ENCODE measurements at places on chromosomes 3 and 15.

GRCh38 chr3:23396746-23397145 is 193.6 kb downstream of the UBE2E2 start:
- peak; percentile 62 for DNase-seq

GRCh38 chr3:44468572-44469520 is 8.6 kb downstream of the ZNF445 start:
- DNase-seq, result peak; percentile 27

DNA sequence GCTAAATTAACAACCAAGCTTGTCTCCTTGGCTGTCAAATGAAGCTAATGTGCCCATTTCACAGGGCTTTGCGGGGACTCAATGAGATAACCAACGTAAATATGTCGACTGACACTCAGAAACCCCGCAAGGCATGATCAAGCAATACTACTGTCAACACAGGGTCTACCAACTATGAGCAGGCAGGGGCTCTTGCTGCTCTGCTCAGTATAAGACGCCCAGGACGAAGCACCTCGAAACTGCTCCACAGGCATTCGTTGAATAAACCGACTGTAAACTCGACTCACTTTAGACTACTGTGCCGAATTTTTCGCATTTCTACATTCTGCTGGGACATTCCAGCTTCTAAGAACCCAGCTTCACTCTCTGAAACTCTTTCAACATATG is 55.0 kb downstream of the FEZF2 start:
- DNase-seq, result no peak

DNA sequence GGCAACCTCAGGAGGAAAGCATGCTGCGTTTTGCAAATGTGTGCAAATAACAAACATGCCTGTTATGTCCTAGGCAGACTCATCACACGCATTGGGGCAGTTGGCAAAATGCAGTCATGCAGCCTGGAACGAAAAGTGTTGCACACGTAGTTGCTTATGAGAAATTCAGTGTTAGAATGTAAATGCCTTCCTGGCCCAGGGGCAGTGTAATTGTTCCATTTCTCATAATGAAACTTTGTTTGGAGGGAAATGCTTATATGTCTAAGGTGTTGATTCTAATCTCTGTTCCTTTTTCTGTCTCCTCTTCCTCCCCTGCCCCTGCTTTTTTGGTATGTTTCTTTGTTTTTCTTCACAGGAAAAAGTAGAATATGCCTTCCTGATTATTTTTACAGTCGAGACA is 156.0 kb downstream of the CACNA1D start:
- DNase-seq, result no peak

DNA sequence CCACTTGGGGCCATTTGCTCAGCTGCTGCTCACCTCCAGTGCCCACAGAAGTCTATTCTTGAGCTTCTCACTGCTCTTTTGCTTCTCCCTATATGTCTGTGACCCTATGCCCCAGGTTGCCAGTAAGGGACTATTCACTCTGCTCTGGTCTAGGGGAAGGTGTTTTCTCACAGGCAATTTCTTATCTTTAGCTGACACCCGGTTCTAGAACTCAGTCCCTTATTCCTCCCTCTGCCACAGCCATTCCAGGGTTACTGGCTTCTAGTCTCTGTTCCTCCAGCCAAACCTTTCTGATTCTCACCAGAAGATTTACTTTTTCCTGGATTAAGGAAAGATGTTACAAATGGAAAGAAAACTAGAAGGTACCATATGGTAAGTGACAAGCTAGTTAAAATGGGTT is 574.0 kb downstream of the NTRK3 start:
- DNase-seq, result no peak

GRCh38 chr3:77931255-77932009 is 891.5 kb downstream of the ROBO2 start:
- DNase-seq, result no peak

DNA sequence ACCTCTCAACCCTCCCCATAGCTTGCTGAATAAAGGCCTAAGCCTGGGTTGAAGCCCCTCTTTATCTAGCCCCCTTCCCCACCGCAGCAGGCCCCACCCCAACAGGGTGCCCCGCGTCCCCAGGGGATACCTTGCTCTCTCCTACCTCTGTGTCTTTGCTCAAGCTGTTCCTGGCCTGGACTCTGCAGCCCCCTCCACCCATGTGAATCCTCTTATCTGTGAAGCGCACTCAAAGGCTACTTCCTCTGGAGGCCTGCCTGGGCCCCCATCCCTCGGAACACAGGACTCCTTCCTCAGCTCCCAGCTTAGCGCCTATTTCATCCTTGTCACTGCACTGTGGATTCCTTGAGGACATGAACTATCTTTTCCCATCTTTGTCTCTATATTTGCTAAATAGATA is 61.4 kb upstream of the HERC1 start:
- no peak for DNase-seq

GRCh38 chr3:161107311-161107710 is 2.2 kb upstream of the B3GALNT1 start:
- DNase-seq, result no peak

DNA sequence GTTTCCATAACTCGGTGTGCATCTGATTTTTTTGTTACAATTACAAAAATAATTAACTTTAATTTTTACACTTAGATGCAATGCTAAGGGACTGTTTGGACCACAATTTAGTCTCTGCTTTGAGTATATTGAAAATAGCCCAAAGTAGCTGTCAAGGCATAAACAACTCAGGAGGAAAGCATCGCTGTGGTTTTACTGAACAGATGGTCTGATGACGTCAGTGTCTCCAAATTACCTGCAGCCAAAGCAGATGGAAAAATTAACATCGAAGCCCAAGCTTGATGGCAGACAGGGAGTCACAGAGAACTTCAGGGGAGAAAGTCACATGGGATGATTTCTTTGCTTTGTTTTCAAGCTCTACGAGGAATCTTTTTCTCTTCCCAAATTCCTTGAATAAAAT is 83.1 kb upstream of the PLCL2 start:
- DNase-seq, result no peak
